ENCODE measurements at places on chromosomes 3 and 15. TPM values are rescaled to one million over a fixed set of nuclear protein-coding genes. Genes with fewer than 3 reads are reported as not detected.

DNA sequence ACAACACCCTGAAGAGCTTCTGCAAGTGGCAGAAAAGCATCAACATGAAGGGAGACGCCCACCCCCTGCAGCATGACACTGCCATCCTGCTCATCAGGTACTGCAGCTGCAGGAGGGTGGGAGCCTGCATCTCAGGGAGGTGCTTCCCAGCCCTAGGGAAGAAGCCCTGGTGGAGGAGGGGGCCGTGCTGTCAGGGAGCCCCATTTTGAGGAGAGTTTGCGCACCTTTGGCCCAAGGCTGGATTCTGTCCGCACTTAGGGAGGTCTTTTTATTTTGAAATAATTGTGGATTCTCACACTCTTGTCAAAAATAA, 42.1 kb downstream of the SAXO2 start:
- no peak for DNase-seq
- no peak overlapping the region for H3K4me3 ChIP-seq
- H3K27ac ChIP-seq: no peak overlapping the region
- H3K36me3 ChIP-seq: no peaks in the 10 kb centered on the region
- H3K4me1 ChIP-seq: no peaks in the 10 kb centered on the region

DNA sequence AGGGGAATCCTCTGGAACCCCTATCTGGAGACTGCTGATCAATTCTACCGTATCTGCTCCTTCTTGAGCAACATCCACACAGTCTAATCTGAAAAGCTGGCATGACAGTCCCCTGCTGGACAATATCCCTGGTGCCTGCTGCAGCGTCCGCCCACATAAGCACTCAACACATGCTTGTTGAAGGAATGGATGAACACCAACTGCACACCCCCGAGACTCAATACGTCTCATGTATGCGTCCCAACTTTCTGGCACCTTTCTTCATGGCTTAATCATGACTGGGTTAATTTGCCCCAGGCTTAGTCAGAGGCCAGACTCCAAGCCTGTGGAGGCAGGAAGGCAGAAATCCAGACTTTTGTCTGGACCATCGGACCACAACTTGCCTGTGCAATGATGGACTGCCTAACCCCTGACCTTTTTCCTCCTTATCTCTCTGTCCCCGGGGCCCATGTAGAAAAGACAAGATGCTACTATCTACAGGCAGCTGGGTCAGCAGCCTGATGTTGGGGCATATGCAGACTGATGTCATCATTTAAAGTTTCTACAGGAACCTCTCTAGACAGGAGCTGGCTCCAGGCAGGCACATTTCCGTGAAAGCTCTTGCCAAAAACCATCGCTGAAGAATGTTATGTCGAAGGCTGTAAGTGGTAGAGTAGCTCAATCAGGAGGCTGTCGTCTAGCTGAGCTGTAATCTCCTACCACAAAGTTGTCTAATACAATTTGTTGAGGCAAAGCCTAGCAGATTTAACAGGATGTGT, 114.1 kb upstream of the TPM1 start:
- H3K27ac ChIP-seq: peak overlapping the region; percentile 91
- H3K27me3 ChIP-seq: no peaks in the 10 kb centered on the region
- peaks cover 56% of the 10 kb centered on the region for H3K4me1 ChIP-seq
- H3K4me3 ChIP-seq: 0 out of 2 replicates have a peak overlapping the region, but pooled peaks have one; percentile 11
- no peaks in the 10 kb centered on the region for H3K36me3 ChIP-seq

DNA sequence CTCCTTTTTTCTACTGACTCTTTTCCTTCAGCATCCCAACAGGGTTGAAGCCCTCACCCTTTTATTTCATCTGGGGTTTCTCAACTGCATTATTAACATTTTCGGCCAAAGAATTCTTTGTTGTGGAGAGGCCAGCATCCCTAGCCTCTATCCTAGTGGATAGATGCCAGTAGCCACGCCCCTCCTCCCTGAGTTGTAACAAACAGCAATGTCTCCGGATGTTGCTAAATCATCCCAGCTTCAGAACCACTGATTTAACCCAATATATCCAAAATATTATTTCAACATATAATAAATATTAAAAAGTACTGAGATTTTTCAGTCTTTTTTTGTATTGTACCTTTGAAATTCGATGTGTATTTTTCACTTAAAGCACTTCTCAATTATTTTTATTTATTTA, 2.0 kb upstream of the RNF111 start:
- no peaks in the 10 kb centered on the region for H3K36me3 ChIP-seq
- no peaks in the 10 kb centered on the region for H3K27me3 ChIP-seq
- H3K27ac ChIP-seq: no peak overlapping the region
- DNase-seq: peak; percentile 64
- peaks cover 15% of the 10 kb centered on the region for H3K4me1 ChIP-seq

DNA sequence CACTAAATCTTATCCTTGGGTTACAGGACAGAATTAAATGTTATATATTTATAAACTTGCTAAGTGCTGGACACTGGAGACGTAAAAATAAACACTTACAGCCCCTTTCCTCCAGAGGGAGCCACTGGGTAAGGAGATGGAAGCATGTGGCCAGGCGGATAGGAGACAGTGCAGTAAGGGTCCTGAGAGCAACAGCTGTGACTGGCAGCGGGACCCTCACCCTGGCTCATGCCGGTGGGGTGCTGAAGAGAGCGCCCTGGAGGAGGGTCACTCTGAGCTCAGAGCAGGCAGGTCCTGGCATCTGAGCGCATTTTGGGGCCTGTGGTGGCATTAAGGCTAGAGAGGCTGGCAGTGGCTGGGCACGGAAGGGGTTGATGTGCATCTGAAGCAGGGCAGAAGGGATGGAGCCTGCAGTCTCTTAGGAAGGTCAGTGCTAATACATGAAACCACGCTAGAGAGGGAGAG, 16.0 kb downstream of the SEC61A1 start:
- H3K4me3 ChIP-seq: no peak overlapping the region
- H3K4me1 ChIP-seq: no peaks in the 10 kb centered on the region
- peaks cover 77% of the 10 kb centered on the region for H3K36me3 ChIP-seq
- peak overlapping the region; percentile 31 for H3K27ac ChIP-seq
- peak; percentile 66 for DNase-seq

RNU5B-1 gene
- not detected for total RNA-seq

GRCh38 chr3:90087703-90088102, 980.3 kb downstream of the EPHA3 start:
- 0 out of 2 replicates have a peak, but pooled peaks cover 3% of the 10 kb centered on the region for H3K27me3 ChIP-seq
- no peaks in the 10 kb centered on the region for H3K4me1 ChIP-seq
- no peak overlapping the region for H3K27ac ChIP-seq
- no peak for DNase-seq

LMOD3 gene
- total RNA-seq: not detected

DNA sequence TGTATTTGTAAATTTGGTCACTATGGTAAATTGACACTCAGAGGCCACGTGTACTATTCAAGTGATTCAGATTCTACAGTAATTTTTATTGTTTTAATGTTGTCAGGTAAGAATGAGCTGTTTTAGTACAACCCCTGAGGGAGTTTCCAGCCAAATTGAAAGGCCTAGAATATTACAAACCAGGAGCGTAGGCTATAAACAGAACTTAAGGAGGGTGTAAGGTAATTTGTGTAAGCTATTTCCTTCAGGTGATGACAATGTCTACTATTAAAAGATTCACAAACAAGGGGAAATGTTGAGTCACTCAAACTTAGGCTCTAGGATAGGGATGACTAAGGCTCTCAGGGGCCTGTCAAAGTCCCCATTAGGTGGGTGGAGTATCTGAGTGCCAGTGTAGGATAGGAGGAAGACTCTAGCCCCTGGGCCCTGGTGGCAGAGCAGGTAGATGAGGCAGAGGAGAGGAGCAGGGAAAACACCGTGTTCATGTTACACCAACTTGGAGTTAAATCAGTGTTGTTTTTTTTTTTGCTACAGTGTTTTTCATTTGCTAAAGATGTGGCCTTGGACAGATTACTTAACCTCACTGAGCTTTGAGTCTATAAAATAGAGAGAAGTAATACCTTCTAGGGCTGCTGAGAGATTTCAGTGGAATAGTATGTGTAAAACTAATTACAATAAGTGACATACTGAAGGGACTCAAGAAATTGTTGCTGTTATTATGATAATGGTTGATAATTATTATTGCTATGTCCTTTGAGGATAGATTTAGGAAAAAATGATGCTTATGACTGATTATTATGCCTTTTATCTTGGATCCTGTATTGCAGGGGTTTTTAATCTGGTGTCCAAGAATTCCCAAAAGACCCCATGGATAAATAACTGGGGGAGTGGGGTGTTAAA, 10.3 kb downstream of the TM4SF1 start:
- peak overlapping the region; percentile 64 for H3K27ac ChIP-seq
- H3K4me3 ChIP-seq: no peak overlapping the region
- H3K36me3 ChIP-seq: no peaks in the 10 kb centered on the region
- peaks cover 27% of the 10 kb centered on the region for H3K4me1 ChIP-seq
- peak; percentile 92 for DNase-seq

- no peaks in the 10 kb centered on the region for H3K27me3 ChIP-seq
- no peaks in the 10 kb centered on the region for H3K4me1 ChIP-seq
- no peak overlapping the region for H3K4me3 ChIP-seq
- no peak overlapping the region for H3K27ac ChIP-seq
- no peaks in the 10 kb centered on the region for H3K36me3 ChIP-seq
- no peak for DNase-seq
These were observed 20.8 kb downstream of the FAM3D start for GRCh38 chr3:58645726-58646125.

RAD51 gene
- 5.1 TPM for total RNA-seq

- peaks cover 71% of the 10 kb centered on the region for H3K4me1 ChIP-seq
- no peaks in the 10 kb centered on the region for H3K27me3 ChIP-seq
- peak overlapping the region; percentile 91 for H3K27ac ChIP-seq
- no peaks in the 10 kb centered on the region for H3K36me3 ChIP-seq
- H3K4me3 ChIP-seq: no peak overlapping the region
These were observed 67.9 kb downstream of the ATP8B4 start for GRCh38 chr15:50050986-50051743.

- no peaks in the 10 kb centered on the region for H3K27me3 ChIP-seq
- DNase-seq: no peak
- H3K4me1 ChIP-seq: no peaks in the 10 kb centered on the region
- H3K36me3 ChIP-seq: no peaks in the 10 kb centered on the region
These were observed 306.4 kb upstream of the STT3B start for GRCh38 chr3:31226346-31226745.

- H3K4me3 ChIP-seq: no peak overlapping the region
- H3K4me1 ChIP-seq: peaks cover 34% of the 10 kb centered on the region
- H3K27ac ChIP-seq: no peak overlapping the region
- no peak for DNase-seq
These were observed 15.3 kb upstream of the EBLN2 start for GRCh38 chr3:73046195-73046594.

- peak overlapping the region; percentile 89 for H3K4me3 ChIP-seq
- peak overlapping the region; percentile 59 for H3K27ac ChIP-seq
- no peak for DNase-seq
- no peaks in the 10 kb centered on the region for H3K27me3 ChIP-seq
These were observed 656 bp downstream of the NGLY1 start for GRCh38 chr3:25782636-25782937.

DNA sequence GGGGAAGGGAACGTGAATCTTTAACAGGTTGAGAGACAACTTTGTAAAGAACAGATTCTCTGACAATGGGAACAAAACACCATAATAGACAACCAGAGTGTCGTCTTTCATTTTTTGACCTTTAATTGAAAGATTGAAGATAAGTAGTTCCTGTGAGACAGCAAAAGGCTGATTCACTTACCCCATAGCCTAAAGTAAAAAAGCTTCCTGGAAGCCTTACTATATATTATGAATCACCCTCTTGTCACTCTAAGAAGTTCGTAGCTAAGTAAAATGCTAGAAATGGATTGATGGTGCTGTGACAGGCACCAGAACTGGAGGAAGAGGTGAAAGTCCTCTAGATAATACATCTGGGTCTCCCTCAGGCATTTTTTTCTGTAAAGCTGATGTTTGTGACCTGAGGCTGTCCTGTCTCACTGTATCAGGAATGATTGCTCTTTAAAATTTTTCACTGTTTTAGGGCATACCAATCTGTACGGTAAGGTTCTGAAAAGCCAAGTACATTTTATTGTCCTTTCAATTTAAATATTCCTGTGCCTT, 824.6 kb upstream of the SEMA6D start:
- no peaks in the 10 kb centered on the region for H3K4me1 ChIP-seq
- no peaks in the 10 kb centered on the region for H3K36me3 ChIP-seq
- no peak overlapping the region for H3K27ac ChIP-seq
- H3K4me3 ChIP-seq: no peak overlapping the region

DNA sequence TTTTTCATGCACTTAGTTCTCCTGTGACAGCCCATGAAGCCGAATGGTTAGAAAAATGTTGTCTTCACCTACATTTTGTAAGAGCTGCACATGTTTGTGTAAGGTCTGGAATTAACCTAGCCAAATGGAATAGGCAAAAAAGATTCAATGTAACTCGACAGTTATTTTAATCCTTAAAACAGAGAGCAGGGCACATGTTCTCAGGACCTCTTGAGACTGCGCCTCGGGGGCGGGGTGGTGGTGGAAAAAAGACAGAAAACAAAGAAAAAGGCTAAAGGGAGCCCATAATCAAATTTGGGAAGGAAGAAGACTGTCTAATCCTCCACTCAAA, 702 bp upstream of the CSNK1G1 start:
- H3K4me1 ChIP-seq: peaks cover 15% of the 10 kb centered on the region
- H3K27me3 ChIP-seq: no peaks in the 10 kb centered on the region

GRCh38 chr15:52008698-52009434, 10.2 kb upstream of the MAPK6 start:
- no peak overlapping the region for H3K27ac ChIP-seq
- DNase-seq: no peak
- H3K4me3 ChIP-seq: no peak overlapping the region
- no peaks in the 10 kb centered on the region for H3K36me3 ChIP-seq
- H3K4me1 ChIP-seq: peaks cover 24% of the 10 kb centered on the region
- H3K27me3 ChIP-seq: no peaks in the 10 kb centered on the region

ABTB1 gene
- 8.9 TPM for total RNA-seq

DNA sequence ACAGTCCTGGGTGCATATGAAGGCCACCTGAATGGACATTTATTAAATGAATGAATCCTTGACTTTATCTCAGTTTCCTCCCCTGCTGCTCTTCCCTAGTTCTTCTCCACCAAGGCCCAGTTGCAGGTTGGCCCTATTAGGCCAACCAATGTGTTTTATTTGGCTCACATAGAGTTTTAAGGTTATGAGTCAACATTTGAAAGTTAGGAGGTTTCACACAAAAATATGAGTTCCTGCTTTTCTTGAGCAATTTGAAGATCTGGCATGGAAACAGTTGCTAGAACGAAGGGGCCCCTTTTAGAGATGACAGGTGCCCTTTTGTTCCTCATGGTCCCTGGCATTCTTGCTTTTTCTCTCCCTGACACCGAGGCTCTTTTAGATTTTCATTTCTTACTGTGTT, 83.0 kb upstream of the PDZRN3 start:
- H3K27me3 ChIP-seq: no peaks in the 10 kb centered on the region
- no peak overlapping the region for H3K4me3 ChIP-seq
- H3K36me3 ChIP-seq: no peaks in the 10 kb centered on the region

TLR9 gene
- total RNA-seq: not detected

TSEN2 gene
- 15.6 TPM for total RNA-seq

C2CD4B gene
- not detected for total RNA-seq

NTRK3 gene
- total RNA-seq: not detected

DPH3 gene
- 27.1 TPM for total RNA-seq

DPPA2 gene
- not detected for total RNA-seq

DNA sequence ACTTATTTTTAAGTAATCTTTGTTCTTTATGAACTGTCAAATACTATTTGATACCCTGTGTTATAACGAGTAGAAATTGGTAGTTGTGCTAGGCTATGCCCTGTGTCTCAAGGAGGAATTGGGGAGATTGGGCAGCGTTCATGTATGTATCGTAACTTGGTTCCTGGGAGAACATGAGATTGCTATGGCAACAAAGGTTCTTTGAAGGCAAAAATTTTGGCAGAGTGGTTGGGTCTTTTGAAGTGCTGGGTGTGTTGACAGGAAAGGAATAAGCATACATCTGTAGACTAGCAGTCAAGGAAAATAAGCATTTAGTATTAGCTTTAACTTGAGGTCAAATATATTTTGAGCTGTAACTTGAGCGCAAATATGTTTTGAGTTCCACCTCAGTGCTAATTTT, 45.3 kb downstream of the TCF12 start:
- H3K27ac ChIP-seq: no peak overlapping the region
- no peak for DNase-seq
- H3K27me3 ChIP-seq: no peaks in the 10 kb centered on the region
- no peaks in the 10 kb centered on the region for H3K36me3 ChIP-seq
- H3K4me3 ChIP-seq: no peak overlapping the region
